ENCODE measurements at places on chromosomes 6 and 20. TPM values are rescaled to one million over a fixed set of nuclear protein-coding genes. Genes with fewer than 3 reads are reported as not detected.

DNA sequence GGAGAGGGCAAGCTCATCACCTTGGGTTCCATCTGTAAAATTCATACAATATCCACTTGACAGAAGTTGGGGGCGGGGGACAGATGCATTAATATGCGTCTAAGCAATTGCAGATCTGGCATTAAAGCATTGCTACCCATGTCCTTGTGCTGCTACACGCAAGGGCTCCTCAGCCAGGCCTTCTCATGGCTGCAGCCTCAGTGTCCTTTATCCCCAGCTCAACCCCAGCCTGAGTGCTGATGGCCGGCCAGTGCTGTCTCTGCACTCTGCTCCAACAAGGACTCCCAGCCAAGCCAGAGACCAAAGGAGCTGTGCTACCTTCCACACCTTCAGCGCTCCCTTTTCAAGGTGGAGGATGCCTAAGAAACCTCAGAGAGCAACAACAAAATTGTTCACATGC lies 188.5 kb upstream of the STXBP5 start:
- no peaks in the 10 kb centered on the region for H3K4me1 ChIP-seq
- no peaks in the 10 kb centered on the region for H3K27me3 ChIP-seq
- H3K27ac ChIP-seq: no peak overlapping the region

FAM229B gene
- 1.9 TPM for total RNA-seq

GRCh38 chr6:158762787-158763433 lies 56.3 kb downstream of the EZR start:
- H3K27ac ChIP-seq: no peak overlapping the region
- no peak for DNase-seq
- H3K4me1 ChIP-seq: no peaks in the 10 kb centered on the region
- no peak overlapping the region for H3K4me3 ChIP-seq

DNA sequence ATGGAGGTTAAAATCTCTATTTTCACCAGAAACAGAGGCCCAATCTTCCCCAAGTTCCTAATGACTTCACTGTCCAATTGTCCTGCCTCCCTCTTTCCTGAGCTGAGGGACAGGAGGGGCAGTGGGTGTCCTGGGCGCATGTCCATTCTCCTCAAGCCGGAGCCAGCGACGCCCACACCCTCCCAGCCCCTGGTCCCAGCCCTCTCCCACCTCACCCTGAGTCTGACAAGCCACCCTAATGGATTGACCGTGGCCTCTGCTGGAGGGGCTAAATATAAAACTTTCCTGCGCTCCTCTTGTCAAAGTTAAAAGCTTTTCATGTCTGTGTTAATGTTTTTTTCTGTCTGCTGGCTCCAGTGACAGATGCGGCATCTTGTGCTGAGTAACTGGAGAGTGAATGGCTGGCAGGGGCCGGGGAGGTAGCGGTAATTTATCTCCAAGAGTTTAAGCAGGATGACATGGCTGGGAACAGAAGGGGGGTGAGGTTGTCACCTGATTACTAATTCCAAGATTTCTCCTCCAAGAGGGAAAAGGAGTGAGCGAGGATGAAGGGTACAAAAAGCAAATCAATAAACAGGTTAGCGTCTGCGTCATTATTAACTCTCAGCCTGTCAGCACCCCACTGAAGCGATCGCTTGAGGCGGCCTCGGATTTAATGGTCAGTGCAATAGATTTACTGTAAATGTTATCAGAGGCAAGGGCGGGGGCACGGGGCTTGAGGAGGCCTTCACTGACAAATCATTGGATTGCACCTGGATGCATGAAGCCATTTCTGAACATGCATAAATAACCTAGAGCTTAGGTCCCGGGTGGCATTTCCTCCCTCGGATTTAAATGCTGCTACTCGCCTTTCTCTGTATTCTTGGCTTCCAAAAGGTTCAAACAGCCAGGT lies 118.1 kb upstream of the MAFB start:
- H3K36me3 ChIP-seq: no peaks in the 10 kb centered on the region
- H3K27me3 ChIP-seq: no peaks in the 10 kb centered on the region
- H3K27ac ChIP-seq: no peak overlapping the region
- H3K4me3 ChIP-seq: no peak overlapping the region
- no peak for DNase-seq

GPR63 gene
- 0.92 TPM for total RNA-seq

DNA sequence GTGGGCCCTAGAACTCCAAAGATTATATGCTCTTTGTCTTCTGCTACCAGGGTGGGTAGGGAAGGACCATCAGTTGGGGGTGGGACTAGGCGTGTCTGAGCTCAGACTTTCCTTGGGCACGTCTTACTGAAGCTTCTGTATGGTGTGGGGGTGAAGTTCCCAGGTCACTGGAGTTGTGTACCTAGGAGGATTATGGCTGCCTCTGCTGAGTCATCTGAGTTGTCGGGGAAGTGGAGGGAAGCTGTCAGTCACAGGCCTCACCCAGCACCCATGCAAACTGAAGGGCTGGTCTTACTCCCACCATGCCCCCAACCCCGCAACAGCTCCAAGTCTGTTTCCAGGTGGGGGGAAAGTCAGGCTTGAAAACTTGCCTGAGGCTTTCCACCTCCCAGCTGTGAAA lies 90.1 kb downstream of the LPA start:
- no peak overlapping the region for H3K4me3 ChIP-seq
- no peaks in the 10 kb centered on the region for H3K36me3 ChIP-seq
- H3K27ac ChIP-seq: no peak overlapping the region
- no peak for DNase-seq
- no peaks in the 10 kb centered on the region for H3K4me1 ChIP-seq

MYMX gene
- total RNA-seq: not detected

C6orf132 gene
- 0.18 TPM for total RNA-seq

HEY2 gene
- 0.16 TPM for total RNA-seq

GRCh38 chr6:99341862-99342455 lies 7.5 kb downstream of the FAXC start:
- no peak overlapping the region for H3K27ac ChIP-seq
- H3K36me3 ChIP-seq: no peaks in the 10 kb centered on the region
- H3K4me3 ChIP-seq: no peak overlapping the region
- DNase-seq: no peak

GRCh38 chr20:9087531-9088217 lies 18.8 kb downstream of the PLCB4 start:
- H3K27me3 ChIP-seq: no peaks in the 10 kb centered on the region
- H3K4me1 ChIP-seq: no peaks in the 10 kb centered on the region
- no peak overlapping the region for H3K27ac ChIP-seq
- H3K36me3 ChIP-seq: no peaks in the 10 kb centered on the region
- no peak for DNase-seq
- H3K4me3 ChIP-seq: no peak overlapping the region

DNA sequence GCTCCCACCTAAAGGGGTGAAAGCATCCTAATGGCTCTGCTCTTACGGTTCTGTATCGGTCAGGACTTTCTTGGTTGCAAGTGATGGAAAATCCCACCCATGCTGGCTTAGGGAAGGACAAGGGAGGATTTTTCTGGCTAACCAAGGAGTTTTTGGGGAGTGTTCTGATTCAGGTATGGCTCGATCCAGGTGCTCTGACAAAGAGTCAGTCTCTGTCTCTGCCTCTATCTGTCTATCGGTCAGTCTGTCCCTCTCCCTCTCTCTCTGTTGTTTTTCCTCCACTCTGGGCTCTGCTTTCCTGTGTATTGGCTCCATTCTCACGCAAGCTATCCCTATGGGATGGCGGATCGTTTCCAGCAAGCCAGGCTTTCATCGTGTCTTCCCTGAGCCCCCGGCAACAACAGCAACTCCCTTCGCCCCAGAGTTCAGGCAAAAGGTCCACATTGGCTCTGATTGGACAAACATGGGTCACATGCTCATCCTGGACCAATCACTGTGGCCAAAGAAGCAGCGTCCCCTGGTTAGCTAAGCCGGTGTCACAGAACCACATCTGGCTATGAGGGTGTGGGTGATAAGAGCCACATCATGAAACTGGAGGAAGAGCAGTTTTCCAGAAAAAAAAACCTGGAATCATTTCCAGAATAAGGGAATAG lies 160.3 kb downstream of the BMP7 start:
- H3K27me3 ChIP-seq: no peaks in the 10 kb centered on the region
- H3K4me3 ChIP-seq: no peak overlapping the region
- no peaks in the 10 kb centered on the region for H3K4me1 ChIP-seq
- H3K27ac ChIP-seq: no peak overlapping the region

PDYN gene
- total RNA-seq: not detected

SCUBE3 gene
- total RNA-seq: 0.06 TPM

LY6G6C gene
- not detected for total RNA-seq

GRCh38 chr20:4613718-4614620 lies 107.7 kb upstream of the PRND start:
- no peak overlapping the region for H3K27ac ChIP-seq
- no peaks in the 10 kb centered on the region for H3K36me3 ChIP-seq
- no peaks in the 10 kb centered on the region for H3K4me1 ChIP-seq
- H3K27me3 ChIP-seq: no peaks in the 10 kb centered on the region
- H3K4me3 ChIP-seq: no peak overlapping the region

- H3K4me3 ChIP-seq: peak within 1 kb of the TSS; percentile 84
- DNase-seq: peak; percentile 82
- H3K27ac ChIP-seq: peak within 1 kb of the TSS; percentile 93
Observed at GRCh38 chr6:33208091-33208967, at the start of gene RING1. RING1 (plus strand) TSS chr6:33208500; CDS start chr6:33208823, 323 bp downstream.

DNA sequence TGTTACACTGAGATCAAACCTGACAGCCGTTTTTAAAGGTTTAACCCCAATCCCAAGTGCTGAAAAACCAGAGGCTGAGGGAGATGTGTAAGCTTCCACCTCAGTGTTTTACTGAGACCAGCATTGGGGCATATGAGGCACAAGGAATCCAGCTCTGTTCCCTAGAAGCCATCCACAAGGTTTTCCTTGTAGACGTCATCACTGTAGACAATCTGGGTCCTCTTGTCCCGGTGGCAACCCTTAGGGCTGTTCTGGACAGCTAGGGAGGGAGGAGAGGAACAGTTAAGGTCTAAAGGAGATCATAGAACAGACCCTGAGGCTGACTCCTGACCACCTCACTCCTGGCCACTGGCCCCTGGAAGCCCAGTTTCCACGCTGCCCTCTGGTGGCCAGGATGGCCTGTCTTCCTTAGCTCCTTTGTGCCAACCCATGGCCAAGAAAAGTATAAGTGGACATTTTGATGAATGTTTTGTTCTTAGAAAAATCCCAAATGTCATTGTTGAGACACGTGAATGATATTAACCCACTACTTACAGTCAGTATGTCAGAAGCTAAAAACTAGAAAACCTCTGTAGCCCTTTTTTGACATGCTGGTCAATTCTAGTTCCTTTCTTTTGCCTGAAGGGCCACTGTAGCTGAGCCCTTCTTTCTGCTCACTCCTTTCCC lies 6.4 kb downstream of the CFB start:
- peaks cover 50% of the 10 kb centered on the region for H3K36me3 ChIP-seq
- H3K4me3 ChIP-seq: no peak overlapping the region
- no peaks in the 10 kb centered on the region for H3K27me3 ChIP-seq
- H3K27ac ChIP-seq: no peak overlapping the region
- H3K4me1 ChIP-seq: no peaks in the 10 kb centered on the region

All from T-cell (primary cell).